Urothelium cell line (cell line): ENCODE measurements at places on chromosomes 3 and 15.

DNA sequence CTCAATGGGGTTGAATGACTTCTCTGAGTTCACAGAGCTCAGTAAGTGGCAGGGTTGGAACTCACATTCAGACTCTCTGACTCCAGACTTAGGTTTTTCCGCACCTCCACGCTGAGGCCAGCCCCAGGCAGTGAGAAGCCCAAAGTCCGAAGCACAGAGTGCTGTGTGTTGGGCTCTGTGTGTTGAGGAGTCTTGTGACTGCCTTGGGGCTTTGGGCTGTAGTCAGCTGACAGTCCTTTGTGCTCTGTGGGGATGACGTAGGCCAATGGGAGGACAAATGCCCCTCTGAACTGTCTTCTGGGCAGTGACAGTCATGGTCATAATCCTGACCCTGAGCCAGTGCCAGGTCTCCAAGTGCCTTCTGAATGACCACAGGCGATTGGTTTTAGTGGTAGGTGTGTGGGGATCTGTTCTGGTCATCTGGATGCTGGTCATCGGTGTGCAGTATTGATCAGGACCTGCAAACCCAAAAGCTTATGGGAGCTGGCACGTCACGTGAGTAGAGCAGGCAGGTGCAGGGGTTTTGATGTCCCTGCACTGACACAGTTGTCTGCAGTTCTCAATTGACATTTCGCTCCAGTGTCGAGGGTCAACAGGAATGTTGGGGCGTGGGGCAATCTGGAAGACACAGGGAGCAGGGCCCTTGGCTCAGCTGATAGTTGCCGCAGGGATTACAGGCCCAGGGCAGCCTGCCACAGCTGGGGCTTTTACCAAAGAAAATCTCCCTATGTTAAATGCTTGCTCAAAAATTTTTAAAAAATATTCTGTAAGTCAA, 45.3 kb downstream of the CAPN3 start:
- DNase-seq = no peak

DNA sequence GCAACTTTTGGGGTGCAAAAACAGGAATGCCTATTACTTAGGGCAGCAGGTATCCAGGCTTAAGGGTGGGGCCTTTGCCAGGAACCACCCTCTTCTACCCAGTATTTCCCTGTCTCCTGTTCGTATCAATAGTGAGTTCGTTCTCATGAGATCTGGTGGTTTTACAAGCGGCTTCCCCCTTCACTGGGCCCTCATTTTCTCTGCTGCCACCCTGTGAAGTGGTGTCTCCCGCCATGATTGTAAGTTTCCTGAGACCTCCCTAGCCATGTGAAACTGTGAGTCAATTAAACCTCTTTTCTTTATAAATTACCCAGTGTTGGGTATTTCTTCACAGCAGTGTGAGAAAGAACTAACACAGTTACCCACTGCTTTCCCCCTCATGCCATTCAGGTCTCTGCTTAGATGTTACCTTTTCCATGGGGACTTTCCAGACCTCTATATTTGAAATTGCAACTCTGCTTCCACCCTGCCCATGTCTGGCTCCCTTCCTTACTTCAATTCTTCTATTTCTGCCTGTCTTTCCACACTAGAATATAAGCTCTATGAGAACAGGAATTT, 23.9 kb upstream of the TRA2B start:
- DNase-seq = no peak

- no peak for DNase-seq
Observed at GRCh38 chr3:54225841-54226528, 103.6 kb downstream of the CACNA2D3 start.

GRCh38 chr15:101662203-101662602, 10.0 kb upstream of the TM2D3 start:
- DNase-seq = no peak

GRCh38 chr3:142976621-142977398, 13.3 kb upstream of the PAQR9 start:
- peak; percentile 80 for DNase-seq

DNA sequence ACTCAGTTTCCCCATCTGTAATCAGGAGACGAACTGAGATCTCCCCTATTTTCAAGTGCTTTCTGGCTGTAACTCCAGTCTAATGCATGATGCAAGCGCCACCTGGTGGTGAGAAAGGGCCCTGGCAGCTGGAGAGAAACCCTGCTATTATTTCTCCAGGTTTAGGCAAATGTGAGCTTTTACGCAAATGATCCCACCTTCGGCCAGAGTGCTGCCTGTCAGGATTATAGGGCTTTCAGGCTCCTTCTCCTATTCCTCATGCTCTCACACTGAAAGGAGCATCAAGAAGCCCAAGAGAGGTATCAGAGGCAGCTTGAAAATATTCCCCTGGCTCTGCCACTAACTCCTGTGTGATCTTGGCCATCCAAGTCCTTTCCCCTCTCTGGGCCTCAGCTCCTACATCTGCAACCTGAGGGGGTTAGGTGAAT, 93.9 kb upstream of the RASGRF1 start:
- DNase-seq = peak; percentile 71

- DNase-seq = no peak
Observed at GRCh38 chr3:153305189-153305588, 143.2 kb downstream of the RAP2B start.

- no peak for DNase-seq
Observed at GRCh38 chr3:13329746-13330145, 90.4 kb downstream of the NUP210 start.

GRCh38 chr3:111737706-111738086, 121.4 kb upstream of the PHLDB2 start:
- peak; percentile 70 for DNase-seq

DNA sequence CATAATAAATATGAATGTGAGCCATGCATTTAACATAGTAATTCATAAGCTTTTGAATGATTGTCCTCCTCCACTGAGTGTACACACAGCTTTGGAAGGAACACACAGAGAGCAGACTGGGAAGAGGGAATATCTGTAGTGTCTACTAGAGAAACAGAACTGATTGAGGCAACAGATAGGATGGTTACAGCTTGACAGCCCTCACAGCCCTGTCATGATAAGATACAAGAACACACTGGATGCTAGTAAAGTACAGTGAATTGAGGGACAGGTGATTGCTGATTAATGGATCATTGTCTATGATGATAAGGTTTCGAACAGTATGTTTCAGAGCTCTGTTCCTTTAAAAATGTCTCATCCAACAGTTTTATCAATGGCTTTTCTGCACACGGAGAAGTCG, 383.4 kb upstream of the GBE1 start:
- no peak for DNase-seq

GRCh38 chr3:27746838-27747237, 24.7 kb upstream of the EOMES start:
- DNase-seq = no peak

DNA sequence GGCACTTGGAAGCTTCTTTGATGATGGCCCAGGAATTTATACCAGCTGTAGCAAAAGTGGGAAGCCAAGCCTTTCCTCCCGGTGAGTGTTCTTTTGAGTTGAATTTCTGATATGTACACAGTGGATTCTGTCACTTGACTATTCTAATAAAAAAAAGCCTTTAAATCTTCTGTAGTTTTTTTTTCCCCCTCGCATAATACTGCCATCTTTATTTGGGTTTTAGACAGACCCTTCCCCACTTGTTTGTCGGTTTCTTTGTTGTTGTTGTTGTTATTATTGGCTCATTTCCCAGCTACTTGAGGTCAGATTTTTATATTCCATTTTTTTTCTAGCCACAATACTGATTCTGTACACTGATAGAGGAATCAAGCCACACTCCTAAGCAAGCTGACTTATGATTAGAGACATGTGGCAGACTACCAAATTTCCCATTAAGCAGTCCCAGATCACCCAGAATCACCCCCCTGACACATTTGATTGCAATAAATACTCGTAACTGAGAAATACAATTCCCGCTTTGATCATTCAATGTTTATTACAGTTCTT, 122.4 kb upstream of the IL12A start:
- DNase-seq = no peak

GRCh38 chr3:44920081-44920480, 45.7 kb downstream of the TGM4 start:
- DNase-seq = no peak

GRCh38 chr3:18217507-18218174, 207.5 kb downstream of the SATB1 start:
- DNase-seq = no peak

- no peak for DNase-seq
Observed at GRCh38 chr3:109225516-109225915, 89.0 kb downstream of the C3orf85 start.

GRCh38 chr15:57288926-57289580, 87.3 kb upstream of the CGNL1 start:
- no peak for DNase-seq

DNA sequence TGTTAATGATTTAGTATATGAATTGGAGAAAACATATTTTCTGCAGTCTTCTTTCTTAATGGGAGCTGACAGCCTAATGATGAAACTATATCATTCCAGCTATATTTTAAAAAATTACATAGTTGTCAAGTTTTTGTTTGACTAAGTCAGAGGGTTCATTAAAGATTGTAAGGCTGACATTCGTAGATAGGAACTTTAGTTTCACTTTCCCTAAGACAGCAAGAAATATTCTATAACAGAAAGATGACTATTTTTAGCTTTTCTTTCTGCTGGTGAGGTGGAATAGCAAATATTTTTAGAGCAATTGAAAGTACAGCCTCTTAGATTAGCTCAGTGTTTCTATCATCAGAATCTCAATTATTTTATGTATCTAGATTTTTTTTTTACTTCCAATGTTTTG, 60.2 kb downstream of the PIAS1 start:
- no peak for DNase-seq

DNA sequence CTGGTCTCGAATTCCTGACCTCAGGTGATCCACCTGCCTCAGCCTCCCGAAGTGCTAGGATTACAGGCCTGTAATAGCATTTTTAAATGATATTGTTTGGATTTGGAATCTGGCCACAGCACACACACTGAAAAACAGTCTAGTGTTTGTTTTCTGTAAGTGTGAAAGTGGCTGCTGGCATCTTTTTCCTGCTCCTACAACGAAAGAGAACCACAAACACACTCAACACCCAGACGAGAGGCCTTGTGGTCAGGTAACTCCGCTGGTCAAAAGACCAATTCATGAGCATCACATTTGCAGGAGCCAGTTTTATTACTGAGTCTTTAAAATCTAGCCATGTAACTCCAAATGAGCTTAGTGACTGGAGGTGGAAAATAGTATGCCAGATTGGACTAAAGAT, 50.2 kb downstream of the IMPG2 start:
- no peak for DNase-seq

DNA sequence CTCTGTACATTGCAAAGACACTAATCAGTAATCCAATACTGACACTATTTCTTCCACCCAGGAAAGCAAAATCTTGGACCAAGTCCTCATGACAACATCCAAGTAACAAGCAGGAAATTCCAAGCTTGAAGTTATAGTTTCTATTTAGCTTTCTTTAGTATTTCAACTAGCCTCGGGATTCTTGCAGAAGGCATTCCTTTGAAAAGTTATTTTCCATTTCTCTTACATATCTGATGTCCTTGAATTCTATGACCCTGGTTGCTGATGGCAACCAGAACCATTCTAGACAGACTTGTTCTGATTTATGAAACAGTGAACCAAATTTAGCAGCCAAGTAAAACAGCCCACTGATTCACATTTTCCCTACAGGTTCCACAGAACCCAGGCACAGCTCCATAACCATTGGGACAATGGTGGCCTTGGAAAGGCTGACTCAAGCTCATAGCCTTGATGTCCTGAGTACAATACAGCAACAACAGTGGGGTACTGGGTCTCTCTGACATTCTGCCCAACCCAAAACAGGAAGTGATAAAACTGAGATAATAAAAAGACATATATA, 26.5 kb downstream of the P3H2 start:
- DNase-seq = no peak

DNA sequence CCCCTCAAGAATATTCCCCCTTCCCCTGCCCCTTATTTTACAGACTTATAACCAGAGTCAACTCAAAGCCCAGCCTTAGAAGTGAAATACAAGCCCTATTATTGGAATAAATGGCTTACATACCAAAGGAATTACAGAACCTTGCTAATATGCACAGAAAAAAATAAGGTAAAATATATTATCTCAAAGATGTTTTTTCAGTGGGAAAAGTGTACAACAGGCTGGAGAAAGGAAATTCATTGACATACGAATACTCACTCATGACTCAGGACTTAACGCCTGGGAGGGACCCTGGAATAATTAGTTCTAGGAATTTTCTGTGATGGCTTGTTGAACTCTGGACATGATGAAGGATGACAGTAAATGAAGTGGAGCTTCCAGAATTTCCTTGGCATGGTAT, 27.0 kb downstream of the ARL14 start:
- DNase-seq = no peak

- no peak for DNase-seq
Observed at GRCh38 chr15:33194237-33194636, 277 bp downstream of the FMN1 start.

GRCh38 chr3:17059989-17060550, 175.3 kb downstream of the PLCL2 start:
- no peak for DNase-seq

GRCh38 chr15:77637851-77638692, 5.4 kb upstream of the LINGO1 start:
- DNase-seq = no peak

GRCh38 chr3:170002879-170003278, 34.9 kb upstream of the GPR160 start:
- no peak for DNase-seq

GRCh38 chr15:66766282-66767230, 64.5 kb downstream of the SMAD6 start:
- no peak for DNase-seq

GRCh38 chr15:37109872-37110572, 9.7 kb upstream of the MEIS2 start:
- no peak for DNase-seq

- no peak for DNase-seq
Observed at GRCh38 chr3:196060834-196061233, 21.1 kb downstream of the TFRC start.

DNA sequence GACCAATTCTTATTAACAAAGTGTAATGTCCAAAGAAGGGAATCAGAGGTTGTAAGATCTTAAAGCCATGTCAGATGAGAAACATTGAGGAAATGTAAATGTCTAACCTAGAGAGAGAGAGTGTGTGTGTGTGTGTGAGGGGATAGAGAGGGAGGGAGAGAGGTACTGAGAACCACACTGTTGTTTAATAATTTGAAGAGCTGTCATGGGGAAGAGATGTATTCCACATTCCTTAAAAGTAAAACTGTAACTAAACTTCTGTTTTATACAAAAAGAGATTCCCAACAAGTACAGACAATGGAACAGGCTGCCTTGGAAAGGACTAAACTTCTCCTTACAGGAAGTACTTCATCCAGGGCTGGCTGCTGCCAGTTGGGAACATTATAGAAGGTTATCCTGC, 68.9 kb upstream of the BOC start:
- no peak for DNase-seq

DNA sequence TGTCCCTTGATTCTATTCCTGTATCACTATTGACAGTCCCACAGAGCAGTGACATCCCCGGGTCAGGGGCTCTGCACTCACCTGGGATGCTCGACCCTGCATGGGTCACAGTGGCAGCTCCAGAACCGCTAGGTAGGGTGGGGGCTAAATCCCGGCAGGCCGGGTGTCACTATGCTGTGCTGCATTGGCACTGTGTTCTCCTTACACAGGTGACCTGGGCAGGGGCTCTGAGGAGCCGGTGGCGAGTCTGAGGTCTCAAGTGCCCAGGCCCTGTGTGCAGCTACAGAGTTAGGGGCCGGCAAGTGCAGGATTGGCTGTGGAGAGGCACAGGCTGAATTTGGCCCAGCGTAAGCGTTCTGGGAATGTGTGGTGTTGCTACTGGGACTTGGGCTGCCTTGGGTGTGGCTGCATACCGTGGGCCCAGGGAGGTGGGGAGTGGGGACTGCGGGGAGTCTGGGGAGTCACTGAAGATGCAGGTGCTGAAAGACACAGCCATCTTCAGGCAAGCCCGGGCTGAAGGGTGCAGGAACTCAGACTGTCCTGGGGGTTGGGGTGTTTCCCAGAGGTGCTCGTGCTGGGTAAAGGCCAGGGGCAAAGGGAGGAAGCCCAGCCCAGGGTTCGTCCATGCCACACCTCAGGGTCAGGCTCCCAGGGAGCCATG, 102.6 kb upstream of the PRR20G start:
- DNase-seq = no peak
